ENCODE measurements at places on chromosomes 2 and 18.

DNA sequence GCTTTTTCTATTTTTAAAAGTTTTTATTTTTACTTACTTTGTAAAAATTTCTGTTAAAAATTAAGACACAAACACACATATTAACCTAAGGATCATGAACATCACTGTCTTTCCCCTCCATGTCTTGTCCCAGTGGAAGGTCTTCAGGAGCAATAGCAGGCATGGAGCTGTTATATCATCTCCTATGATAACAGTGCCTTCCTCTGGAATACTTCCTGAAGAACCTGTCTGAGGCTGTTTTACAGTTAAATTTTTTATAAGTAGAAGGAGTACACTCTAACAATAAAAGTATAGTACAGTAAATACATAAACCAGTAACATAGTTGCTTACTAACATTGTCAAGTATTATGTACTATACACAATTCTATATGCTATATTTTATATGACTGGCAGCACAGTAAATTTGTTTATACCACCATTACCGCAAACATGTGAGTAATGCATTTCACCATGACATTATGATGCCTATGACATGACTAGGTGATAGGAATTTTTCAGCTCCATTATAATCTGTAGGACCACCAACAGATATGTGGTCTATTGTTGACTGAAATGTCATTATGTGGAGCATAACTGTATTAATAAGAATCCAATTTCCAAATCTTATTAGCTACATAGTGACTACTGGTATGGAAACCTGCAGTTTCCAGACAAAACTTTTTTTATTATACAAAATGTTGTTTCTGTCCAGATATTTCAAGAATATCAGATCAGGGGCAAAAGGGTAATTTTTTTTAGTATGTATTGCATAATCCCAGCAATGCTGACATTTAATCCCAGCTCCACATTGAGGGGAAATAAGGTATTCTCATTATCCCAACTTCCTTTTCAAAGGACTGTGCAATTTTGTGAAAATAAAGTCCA, 337.2 kb upstream of the SLC39A10 start:
- DNase-seq: no peak

GRCh38 chr18:79203017-79203605, 133.9 kb downstream of the ATP9B start:
- DNase-seq: no peak

- DNase-seq: no peak
These were observed 11.3 kb downstream of the GFPT1 start for GRCh38 chr2:69375494-69376353.

DNA sequence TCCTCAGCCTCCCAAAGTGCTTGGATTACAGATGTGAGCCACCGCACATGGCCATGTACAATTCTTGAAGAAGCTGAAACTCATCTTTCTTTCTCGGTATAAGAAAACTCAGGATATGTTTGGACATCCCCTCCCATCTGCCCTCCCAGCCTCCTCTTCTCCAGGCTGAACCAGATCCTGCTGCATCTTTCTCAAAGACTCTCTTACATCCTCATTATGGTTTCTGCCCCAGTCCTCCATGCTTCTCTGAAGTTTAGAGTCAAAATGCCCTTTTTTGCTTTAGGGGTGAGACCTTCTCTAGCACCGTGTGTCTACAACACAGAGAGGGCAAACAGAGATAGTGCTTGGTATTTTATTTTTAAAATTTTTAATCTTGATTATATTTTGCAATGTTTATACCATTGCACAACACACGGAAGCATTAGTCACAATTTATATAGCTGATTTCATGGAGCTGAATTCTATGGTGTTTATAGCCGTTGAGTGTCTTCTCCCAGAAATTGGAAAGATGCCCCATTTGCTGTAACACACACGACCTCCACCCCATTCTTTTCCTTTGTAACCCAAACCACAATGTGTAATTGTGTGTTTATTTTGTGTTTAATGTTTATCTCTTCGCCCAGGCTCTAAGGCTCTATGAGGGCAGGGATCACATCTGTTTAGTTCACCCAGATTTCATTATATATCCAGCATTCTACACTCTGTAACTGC, 206.0 kb upstream of the TNP1 start:
- no peak for DNase-seq

DNA sequence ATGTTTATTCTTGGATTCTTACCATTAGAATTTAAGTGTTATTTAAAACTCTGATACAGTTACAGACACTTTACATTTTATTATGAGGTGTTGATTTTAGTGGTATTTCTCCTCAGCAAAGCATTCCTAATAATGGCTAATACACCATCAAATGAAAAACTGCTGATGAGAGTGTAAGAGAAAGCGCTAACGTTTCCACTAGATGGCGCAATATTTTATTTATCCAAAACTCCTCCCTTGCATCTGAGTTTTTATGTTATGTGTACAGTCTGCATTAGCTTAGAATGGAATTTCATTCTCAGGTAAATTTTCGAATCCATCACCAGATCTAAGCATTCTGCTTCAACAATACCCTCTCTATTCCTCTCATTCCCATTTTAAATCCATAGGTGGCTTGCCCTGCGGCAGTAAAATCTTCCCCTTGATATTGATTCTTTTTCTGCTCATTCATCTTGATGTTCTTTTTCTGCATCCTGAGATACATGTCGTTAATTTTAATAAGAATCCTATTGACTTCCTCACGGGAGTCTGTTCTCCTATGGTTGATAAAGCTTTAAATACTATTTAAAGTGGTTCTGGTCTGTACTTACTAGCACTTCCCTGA, 53.9 kb downstream of the PRKRA start:
- peak; percentile 24 for DNase-seq

Data from neuronal stem cell (in vitro differentiated cells).